ENCODE measurements at places on chromosomes 16 and 17.

GRCh38 chr17:5705876-5706576, 121.7 kb upstream of the NLRP1 start:
- no peak for DNase-seq

DNA sequence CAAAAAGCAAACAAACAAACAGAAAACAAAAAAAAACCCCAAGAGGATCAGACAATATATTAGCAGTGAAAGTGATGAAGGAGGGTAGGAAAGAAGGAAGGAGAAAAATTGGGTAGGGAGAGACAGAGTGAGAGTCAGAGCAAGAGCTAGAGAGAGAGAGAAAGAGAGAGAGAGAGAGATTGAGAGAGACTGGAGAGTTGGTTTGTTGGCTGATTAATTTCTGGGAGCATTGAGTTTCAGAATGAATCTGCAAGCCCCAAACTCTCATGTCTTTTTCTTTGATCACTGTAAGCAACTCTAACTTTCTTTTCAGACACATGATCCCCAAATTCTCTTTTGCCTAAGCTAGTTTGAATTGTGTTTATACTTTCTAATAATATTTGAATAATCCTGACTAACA, 388.1 kb downstream of the SHISA9 start:
- no peak for DNase-seq

DNA sequence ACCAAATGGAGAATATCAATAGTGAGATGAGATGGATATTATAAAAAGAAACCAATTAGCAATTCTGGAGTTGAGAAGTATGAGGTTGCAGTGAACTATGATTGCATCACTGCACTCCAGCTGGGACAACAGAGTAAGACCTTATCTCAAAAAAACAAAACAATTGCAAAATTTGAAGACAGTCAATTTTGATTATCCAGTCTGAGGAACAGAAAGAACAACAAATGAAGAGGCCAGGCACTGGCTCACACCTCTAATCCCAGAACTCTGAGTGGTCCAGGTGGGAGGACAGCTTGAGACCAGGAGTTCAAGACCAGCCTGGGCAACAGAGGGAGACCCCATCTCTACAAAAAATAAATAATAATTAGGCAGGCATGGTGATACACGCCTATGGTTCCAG, 35.0 kb downstream of the USP32 start:
- DNase-seq, result no peak

GRCh38 chr16:10675216-10675615, 19.5 kb downstream of the TEKT5 start:
- DNase-seq, result no peak

GRCh38 chr16:12214509-12214908, 238.0 kb downstream of the SNX29 start:
- DNase-seq, result no peak

- DNase-seq, result peak; percentile 46
Measured at GRCh38 chr16:23504076-23504452, 6.2 kb downstream of the GGA2 start.

DNA sequence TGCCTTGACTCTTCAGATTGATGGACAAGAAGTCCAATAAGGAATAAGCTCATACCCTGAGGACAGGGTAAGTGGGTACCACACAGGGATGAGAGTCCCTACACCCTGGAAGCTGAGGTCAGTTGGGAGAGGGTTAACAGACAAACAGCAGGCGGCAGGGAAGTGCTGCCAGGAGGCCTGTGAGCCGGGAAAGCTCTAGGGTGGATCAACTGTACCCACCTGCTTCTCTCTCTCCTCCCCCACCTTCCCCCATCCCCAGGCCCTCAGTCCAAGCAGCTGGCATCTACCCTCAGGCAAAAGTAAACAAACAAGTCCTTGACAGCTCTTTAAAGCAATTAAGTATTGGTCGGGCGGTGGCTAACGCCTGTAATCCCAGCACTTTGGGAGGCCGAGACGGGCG, 20.7 kb upstream of the MYLK3 start:
- DNase-seq, result no peak

DNA sequence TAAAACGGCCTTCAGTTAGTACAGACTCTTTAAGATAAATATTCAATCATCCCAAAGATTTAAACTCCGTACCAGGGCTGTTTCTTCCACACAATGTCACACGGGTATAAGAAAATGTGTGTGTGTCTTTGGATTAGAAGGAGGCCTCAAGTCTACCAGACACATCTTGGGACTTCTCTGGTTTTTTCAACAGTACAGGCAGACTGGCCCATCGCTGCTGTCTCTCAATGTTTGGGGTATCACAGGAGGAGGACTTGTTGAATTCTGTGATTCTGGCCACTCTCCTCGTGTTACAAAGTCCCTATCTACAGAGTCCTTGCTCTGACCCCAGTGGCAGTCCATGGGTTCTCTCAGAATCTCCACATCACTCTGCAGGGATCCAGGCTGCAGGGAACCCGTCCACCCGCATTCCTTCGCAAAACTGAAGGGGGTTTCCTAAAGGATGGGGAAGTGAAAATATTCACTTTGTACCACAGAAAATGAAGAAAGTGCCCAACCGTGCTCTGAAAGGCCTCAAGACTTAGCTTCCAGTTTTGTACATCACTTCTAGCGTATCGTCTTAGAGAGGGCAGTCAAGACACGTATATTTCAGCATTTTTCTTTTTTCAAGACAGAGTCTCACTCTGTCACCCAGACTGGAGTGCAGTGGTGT, 373.2 kb downstream of the NPIPA8 start:
- DNase-seq, result no peak

GRCh38 chr17:19418251-19418992, 7.4 kb downstream of the RNF112 start:
- peak; percentile 45 for DNase-seq

DNA sequence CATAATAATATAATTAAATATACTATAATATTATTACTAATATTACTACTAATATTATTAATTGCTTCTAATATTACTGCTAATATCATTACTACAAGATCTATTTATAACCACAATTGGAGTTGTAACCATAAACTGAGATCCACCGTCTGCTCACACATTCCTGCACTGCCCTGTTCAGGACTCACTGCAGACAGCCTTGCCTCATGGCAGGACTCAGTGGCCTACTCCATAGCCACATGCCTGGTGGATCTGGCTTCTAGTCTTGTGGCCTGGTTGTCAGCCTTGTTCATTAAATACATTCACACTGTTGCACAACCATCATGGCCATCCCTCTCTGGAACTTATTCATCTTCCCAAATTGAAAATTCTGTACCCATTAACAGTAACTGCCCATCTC, 48.0 kb downstream of the SRL start:
- DNase-seq, result no peak

DNA sequence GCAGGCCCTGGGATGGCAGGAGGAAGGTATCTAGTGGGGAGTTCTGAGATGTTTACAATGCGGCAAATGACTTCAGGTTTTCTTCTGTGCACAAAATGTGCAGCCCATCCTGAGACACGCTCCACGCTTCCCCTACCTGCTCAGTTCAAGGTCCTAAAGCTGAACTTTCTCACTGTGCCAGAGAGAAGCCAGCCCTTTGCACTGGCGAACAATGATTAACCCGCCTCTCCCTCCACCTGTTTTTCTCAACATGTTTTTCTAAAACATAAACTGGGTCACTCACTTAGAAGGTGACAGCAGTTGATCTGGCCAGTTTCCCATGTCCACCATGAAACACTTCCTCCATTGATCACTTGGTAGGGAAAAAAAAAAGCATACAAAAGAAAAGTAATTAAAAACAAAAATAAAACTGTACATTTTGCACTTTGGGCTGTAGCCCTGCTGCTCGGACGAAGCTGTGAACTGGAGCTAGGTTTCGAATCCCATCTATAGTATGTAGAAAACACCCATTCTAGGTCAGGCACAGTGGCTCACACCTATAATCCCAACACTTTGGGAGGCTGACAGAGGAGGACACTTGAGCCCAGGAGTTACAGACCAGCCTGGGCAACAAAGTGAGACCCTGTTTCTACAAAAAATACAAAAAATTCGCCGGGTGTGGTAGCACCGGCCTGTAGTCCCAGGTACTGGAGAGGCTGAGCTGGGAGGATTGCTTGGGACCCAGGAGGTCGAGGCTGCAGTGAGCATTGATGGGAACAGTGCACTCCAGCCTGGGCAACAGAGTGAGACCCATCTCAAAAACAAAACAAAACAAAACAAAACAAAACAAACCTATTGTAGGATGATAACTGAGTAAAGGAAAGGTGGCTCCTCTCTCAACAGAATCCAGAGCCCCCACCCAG, 6.1 kb upstream of the G6PC1 start:
- DNase-seq, result no peak

DNA sequence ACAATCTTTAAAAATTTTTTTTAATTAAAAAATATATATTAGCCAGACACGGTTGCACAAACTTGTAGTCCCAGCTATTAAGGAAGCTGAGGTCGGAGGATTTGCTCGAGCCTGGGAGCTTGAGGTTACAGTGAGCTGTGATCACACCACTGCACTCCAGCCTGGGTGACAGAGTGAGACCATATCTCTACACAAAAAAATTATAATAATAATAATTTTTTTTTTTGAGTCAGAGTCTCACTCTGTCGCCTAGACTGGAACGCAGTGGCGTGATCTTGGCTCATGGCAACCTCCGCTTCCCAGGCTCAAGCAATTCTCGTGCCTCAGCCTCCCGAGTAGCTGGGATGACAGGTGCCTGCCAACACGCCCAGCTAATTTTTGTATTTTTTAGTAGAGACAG, 23.8 kb downstream of the LITAF start:
- DNase-seq, result no peak

DNA sequence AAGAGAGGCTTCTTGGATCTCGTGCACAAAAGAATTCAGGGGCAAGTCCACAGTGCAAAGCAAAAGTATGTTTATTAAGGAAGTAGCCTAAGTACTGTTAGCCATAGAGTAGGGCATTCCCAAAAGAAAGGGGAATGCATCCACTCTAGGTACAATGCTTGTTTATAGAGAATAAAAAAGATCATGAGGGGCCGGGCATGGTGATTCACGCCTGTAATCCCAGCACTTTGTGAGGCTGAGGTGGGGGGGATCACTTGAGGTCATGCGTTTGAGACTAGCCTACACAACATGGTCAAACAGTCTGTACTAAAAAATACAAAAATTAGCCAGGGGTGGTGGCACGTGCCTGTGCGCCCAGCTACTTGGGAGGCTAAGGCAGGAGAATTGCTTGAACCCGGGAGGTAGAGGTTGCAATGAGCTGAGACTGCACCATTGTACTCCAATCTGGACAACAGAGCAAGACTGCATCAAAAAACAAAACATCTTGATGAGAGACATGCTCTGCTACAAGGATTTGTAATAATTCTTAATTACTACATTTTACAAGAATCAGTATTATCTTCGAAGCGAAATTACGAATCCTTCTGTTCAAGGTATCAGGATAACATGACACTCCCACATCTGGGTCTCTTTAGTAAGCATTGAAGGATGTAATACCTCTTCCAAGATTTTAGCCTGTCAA, 191.6 kb downstream of the CPPED1 start:
- no peak for DNase-seq

- peak; percentile 35 for DNase-seq
Measured at GRCh38 chr17:40363111-40363827, 1.3 kb downstream of the GJD3 start.

- DNase-seq, result no peak
Measured at GRCh38 chr17:58337210-58337599, 8.6 kb upstream of the TSPOAP1 start.

DNA sequence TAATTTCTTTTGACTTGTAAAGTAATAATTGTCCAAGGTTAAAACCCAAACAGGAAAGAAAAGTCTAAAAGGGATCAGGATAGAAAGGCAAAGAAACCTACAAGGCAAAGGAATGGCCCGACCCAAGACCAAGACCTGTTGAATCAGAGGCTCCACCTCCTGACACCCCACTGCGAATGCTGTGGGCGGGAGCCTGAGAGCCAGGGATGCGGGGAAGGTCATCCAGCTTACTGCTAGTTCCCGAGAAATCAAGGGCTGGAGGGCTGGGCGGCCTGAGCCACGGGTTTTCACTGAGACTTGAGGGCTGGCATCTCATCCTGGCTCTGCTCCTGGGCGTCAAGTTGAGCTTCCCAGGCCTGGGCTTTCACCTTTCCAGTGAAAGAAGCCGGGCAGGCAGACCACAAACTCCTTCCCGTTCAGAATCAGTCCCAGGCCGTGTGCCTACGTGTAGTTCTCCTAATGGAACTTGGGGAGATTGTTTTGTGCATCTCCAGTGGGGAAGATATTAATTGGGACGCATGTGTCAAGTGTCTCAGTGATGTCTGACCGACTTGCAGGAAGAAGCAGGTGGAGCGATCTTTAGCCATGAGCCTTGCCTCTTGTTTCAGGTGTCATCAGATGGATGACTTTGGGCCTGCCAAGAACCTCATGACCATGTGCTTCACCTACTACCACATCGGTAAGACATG, 36.9 kb downstream of the CIBAR2 start:
- no peak for DNase-seq

DNA sequence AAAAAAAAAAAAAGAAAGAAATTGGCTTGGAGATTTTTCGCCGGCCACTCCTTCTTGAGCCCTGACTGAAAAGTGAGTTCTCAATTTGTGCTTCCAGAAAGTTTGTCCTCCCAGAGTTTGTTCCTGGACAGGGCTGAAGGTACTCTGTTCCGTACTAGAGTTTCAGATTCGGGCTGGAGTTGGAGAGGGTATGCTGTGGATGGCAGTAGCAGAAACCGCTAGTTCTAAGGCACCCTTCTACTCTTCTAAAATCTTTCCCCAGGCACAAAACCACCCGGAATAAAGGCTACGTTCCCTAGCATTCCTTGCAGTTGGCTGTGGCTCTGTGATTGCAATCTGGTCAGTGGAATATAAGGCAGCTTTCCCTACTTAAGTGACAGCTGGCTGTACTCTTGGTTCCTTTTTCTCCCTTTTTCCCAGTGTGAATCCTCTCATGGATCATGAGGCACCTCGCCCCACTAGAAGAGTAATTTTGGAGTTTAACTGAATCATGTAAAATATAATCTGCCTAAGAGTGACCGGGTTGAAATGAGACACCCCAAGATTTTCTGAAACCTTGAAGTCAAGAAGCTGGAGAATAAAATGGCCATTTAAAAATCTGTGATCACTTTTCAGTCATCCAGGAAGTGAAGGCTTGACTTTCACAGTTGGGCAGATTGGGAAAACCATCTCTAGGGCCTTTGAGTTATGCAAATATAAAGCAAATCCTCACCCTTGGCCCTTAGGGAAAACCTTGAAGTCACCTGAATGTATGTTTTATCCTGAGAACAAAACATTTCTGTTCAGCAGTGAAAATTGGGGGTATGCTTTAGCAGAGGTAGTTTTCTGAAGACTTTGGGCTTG, 901 bp upstream of the HEATR6 start:
- DNase-seq, result peak; percentile 34
